ENCODE measurements at places on chromosomes 5 and 9.
A peak's percentile ranks its signal among the peaks of the same experiment; 100 is the strongest.

DNA sequence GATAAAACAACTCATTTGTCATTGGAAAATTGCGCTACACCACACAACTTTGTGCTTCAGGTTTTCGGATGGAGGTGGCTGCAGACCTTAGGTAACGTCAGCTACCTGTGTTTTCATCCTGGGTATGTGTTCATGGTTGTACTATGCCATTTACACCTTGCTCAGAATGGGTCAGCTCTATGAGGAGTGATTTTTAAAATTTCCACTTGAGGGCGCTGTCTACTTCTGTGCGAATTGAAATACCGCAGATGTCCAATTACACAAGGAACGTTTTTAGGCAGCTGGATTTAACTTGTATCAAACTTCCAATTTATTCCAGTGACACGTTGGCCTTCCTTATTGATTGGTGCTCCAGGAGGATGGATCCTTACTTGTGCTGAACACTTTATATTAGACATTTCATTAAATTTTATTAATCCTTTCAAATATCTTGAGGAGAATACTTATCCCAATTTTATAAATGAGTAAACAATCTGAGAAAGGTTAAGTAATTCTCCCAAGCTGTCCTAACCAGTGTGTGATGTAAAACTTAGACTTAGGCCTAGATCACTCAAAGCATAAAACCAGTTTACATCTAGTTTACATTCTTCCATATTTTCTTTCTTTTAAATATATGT, 23.4 kb downstream of the DMRTA1 start:
- peak; percentile 12 for DNase-seq

GRCh38 chr5:90518661-90519060, 10.7 kb downstream of the LYSMD3 start:
- DNase-seq = no peak

- DNase-seq = no peak
Measured at GRCh38 chr5:85337435-85337834, 952.8 kb upstream of the EDIL3 start.

GRCh38 chr5:173499471-173500212, 116.8 kb downstream of the BOD1 start:
- no peak for DNase-seq

- no peak for DNase-seq
Measured at GRCh38 chr5:71652349-71652748, 65.2 kb downstream of the MCCC2 start.

DNA sequence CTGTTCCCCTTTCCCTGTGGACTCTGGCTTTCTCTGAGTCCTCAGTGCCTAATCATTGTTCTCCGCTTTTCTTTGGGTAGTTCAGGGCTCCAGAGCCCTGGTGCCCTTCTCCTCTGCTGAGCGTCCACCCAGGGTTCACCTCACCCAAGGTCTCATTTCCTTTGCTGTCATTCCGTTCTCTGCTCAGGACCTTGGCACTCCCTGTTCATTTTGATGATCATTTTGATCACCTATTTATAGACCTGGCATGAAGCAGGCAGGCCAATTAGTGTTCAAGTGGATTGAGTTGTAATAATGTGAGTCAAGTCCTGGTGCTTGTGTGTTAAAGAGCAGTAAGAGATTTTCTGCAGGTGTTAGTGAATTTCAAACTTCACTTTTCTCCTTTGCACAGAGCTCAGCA, 3.6 kb downstream of the TRIO start:
- DNase-seq = no peak

- DNase-seq = peak; percentile 80
Measured at GRCh38 chr9:92790542-92791527, 26.2 kb upstream of the BICD2 start.

- DNase-seq = peak; percentile 63
Measured at GRCh38 chr9:35748858-35749514, at the start of the genes GBA2 and RGP1. Gene GBA2 (minus strand): TSS chr9:35749228. CDS start chr9:35748704, 524 bp downstream. Gene RGP1 (plus strand): TSS chr9:35749287. CDS start chr9:35749756, 469 bp downstream.

- no peak for DNase-seq
Measured at GRCh38 chr9:93184432-93185265, 710 bp downstream of the WNK2 start.

GRCh38 chr9:9924376-9924775, 688.4 kb downstream of the PTPRD start:
- DNase-seq = no peak

DNA sequence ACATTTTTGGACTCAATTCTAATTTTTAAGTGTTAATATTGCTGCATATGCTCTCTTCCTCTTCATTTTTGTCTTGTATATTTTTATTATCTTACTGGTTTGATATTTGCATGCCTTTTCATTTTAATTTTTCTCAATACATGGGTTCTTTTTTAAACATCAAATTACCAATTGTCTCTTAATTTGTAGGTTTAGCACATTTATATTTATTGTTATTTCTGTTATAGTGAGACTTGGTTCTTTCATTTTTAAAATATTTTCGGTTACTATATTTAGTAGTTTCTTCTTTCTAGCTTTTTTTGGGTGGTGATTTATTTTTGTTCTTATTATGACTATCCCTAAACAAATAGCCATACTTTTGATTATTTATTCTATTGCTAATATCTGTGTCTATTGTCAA, 19.4 kb downstream of the SPINK5 start:
- DNase-seq = no peak

- no peak for DNase-seq
Measured at GRCh38 chr5:142540922-142541422, 144.9 kb downstream of the FGF1 start.

DNA sequence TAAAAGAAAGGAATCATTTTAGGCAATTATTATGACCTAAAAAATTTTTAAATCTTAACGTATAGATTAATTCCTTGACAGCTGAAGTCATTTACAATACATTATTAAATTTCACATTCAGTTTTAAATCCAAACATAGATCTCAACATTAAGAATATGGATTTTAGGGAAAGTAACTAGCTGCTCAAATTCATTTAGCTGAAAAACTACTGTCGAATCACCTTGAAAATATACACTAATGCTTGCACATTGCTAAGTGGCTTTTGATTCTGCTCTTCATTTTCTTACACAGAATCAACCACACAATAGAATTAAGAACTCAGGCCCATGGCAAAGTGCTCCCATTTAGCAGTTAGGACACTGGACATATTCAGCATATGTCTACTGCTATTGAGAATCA, 454.2 kb downstream of the RAB3C start:
- DNase-seq = no peak

DNA sequence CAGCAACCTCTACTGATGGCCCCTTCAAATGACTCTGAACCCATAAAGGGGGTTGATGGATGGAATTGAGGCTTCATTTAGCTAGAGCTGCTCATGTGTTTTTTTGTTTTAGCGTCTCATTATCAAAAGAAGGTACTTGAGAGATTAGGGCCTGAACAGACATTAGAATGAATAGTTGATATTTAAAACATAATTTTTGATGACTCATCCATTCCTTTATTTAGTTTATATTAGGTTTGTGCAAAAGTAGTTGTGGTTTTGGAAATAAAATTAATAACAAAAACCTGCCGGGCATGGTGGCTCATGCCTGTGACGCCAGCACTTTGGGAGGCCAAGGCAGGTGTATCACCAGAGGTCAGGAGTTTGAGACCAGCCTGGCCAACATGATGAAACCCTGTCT, 485.9 kb downstream of the PSAT1 start:
- DNase-seq = no peak

GRCh38 chr9:89863141-89863540, 258.3 kb downstream of the GADD45G start:
- DNase-seq = no peak

- no peak for DNase-seq
Measured at GRCh38 chr5:4531756-4532704, 608.1 kb upstream of the ADAMTS16 start.

GRCh38 chr5:149586708-149587318, 5.5 kb downstream of the ARHGEF37 start:
- DNase-seq = no peak

DNA sequence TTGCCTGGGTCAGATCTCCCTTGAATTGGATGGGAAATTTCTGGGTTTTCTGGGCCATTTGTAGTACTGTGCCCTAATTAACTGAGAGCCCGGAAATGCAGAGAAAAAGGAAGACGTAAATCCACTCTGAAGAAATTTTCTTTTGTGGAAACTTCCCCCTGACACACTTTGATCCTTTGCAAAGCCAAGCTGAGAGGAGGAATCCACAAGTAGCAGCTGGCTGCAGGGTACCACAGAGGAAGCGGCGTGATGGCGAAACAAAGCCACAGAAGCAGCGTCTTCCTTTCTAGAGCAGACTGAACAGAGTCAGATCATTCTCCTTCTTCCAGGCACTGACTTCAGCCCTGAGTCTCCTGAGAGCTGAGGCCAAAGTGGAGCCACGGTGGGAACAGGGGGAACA, 47.1 kb upstream of the ZNF354A start:
- no peak for DNase-seq

DNA sequence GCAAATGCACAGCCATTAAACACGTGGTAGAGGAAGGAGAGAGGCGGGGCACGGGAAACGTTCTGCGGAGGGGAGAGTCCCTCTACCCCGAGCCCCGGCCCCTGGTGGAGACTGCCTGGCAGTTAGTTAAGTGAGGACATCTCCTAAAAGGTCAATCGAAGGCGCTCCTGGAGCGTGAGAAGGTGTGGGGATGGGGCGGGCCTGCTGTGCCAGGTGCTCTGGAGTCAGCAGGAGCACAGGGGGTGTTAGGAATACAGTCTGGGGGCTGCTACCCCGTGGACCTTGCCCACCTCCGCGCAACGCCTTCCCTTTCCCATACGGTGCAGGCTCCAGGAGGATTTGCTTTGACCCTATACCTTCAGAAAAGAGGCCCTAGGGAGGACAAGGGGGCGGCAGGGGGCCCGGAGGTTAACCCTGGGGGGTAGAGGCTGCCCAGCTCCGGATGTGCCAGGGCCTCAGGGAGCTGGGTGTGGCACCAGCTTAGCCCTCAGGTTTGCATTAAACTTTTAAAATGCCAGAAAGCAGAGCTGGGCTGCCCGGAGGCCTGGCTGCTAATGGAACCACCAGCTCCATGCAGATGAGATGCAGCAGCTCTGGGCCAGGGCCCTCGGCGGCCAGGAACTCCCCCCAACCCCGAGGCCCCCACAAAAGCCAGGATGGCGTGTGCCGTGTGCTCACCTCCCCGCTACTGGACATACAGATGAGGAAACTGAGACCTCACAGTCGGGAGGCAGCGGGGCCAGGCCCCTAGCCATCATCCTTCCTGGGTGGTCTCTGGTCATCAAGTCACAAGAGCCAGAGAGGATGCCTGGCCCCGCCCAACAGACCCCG, 39.2 kb downstream of the NACC2 start:
- no peak for DNase-seq

- DNase-seq = no peak
Measured at GRCh38 chr5:143955141-143955540, 143.2 kb downstream of the HMHB1 start.

DNA sequence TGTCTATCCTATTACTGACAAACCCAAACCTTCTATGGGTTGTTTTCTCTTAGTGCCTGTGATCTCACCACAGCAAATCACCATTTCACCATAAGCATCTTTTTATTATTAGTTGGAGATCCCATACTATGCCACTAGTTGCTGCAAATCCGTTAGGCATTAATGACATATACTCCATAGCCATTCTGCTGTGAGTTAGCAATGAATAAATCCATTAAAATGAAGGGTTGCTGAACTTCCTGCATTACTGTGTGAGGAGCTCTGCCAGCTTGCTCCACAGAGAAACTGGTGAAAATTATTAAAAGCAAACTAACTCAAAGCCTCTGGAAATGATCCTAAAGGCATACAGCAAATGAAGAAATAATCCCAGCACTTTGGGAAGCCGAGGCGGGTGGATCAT, 102.0 kb downstream of the CFAP95 start:
- DNase-seq = no peak

DNA sequence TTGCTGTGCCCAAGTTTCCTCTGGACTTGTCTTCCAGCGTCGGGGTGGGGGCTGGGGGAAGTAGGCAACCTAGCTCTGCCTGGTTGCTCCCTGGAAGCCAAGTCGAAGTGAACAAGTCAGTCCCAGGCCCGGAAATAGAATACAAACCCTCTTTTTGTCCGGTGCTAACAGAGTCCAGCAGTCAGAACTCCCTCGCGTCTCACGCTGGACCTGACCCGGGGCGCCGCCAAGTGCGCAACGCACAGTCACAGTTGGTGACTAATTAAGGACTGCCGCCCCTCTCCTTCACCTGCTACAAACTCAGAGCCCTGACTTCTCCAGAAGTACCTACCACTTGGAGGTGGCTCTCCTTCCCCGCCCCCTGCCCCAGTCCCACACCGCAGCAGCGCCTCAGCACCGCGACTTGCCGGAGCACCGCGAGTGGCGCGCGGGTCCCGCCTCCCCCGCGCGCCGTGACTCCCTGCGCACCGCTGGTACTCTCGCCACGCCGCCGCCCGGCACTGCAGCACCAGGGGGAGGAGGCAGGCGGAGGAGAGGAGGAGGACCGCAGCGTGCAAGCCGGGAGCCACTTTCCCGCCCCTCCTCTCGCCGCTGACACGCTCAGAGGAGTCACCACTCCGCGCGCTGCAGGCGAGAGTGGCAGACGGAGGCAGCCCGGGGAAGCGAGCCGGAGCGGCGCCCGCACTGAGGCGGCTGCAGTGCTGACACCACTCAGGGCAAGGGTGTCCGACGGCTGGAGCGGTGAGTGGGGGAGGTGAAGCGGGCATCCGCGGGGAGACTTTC, at the start of gene SV2C:
TSS of gene SV2C (plus strand) at position 612 of the 783 bp plus-strand sequence. CDS start 48,368 bp downstream, outside the sequence.
- DNase-seq = no peak

DNA sequence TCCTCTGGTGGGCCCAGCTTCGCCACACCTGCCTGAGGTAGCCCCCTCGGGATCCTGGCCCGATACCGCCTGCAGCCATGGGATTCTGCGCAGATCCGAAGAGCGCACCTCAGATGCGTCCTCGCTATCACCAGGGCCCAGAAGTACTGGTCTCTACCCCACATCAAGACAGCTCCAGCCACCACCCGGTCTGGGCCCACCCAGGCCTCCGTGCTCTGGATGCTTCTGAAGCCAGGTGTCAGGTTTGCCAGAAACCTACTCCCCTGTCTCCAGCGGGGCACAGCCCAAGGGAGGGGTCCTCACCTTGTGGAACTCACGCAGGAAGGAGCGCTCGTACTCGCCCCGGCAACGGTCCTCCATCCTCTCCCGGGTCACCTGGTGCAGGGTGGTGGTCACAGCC, 2.4 kb downstream of the ANAPC2 start:
- DNase-seq = no peak

GRCh38 chr9:18922161-18922885, 110.7 kb downstream of the SAXO1 start:
- no peak for DNase-seq

DNA sequence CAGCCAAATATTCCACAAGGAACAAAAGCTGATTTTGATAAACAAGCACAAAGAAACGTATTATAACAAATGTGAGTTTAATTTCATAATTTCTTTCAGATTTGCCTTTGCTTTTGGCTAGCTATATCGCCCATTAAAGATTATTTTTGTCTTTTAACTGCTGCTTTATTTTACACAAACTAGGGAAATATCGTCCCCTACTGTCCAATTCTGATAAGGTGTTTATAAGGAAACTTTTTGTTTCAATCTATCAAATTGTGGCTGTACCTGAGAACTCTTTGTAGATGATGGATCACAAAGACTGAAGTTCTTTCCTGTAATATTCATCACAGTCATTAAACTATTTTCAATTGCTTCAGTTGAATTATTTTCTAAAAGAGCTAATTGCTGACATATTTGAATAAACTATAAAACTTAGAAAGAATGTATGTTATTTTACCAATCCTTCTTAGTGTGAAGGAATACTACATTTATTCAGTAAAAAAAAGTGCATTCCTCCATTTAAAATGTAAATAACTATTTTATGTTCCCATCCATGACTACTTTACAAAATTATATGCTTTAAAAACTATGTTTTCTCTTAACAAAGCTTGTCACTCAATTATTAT, 431.3 kb upstream of the ITGA1 start:
- no peak for DNase-seq

- no peak for DNase-seq
Measured at GRCh38 chr5:135883026-135883425, 12.6 kb downstream of the IL9 start.

- DNase-seq = no peak
Measured at GRCh38 chr9:128114326-128115186, 13.0 kb downstream of the PTGES2 start.
